Activated T-cell treated with anti-CD3 and anti-CD28 coated beads, Interleukin-2, amount 50 U/mL, for 72 hours (primary cell): ENCODE measurements at places on chromosomes 1 and 21. TPM values are rescaled to one million over a fixed set of nuclear protein-coding genes. Genes with fewer than 3 reads are reported as not detected.

Gene ARHGAP30
- total RNA-seq = 198 TPM

Gene UMODL1
- total RNA-seq = 0.89 TPM

Gene SETDB1
- 70.1 TPM for total RNA-seq

Gene F3
- total RNA-seq = 0.23 TPM

DNA sequence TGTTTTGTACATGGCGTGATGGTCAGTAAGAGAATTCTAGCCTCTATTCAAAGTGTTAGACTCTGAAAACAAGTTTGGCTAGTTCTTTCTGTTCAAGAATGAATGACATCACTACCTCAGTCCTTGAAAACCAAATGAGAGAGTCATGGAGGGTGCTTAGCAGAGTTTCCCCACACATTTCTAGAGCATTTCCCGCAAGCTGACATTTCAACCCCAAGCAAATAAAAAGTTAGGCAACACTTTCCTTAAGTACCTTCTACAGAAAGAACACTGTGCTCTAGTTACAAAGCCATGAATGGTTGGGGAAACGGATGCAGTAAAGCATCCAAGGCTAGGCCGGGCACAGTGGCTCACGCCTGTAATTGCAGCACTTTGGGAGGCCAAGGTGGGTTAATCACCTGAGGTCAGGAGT, 47.9 kb upstream of the SLC44A3 start:
- DNase-seq = no peak

DNA sequence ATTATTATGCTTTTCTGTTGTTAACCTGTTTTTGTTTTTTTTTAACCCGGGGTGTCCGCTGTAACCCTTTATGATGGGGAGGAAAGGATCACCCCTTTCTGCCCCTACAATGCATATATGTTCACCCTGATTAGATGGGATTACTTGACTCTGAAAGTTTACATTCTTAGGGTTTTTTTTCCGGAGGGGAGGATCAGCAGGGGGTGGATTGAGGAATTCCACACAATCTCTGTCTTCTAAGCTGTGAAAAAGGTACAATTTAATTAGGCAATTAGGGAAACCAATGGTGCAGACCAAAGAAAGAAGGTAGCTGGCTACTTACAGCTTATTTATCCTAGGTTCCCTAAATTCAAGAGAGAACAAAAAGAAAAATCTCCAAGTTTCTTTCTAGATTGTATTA, 58.3 kb downstream of the EDEM3 start:
- DNase-seq = no peak
